Stomach (tissue), 19 donors: ENCODE measurements at places on chromosomes 3 and 15. TPM values are rescaled to one million over a fixed set of nuclear protein-coding genes. Genes with fewer than 3 reads are reported as not detected.

- no peaks in the 10 kb centered on the region for H3K27me3 ChIP-seq
- DNase-seq: no peak
- H3K4me3 ChIP-seq: no peak overlapping the region
- no peaks in the 10 kb centered on the region for H3K36me3 ChIP-seq
Observed at GRCh38 chr3:177490626-177491025, 293.3 kb upstream of the TBL1XR1 start.

DNA sequence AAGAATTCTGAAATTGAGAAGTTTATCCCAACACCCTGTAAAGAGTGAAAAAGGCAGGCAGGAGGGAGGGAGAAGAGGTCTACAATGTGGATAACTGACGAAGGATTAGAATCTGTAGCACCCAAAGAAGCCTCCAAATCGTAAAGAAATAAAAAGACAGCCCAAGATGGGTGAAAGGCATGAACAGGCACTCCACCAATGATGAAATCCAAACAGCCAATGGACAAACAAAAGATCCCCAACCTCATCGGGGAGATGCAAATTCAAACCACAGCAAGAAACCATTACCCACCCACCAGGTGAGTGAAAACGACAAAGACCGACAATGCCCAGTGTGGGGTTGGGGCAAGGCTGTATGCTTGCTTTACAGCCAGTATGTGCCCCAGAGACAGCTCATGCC is 85.6 kb downstream of the IQSEC1 start:
- H3K27ac ChIP-seq: no peak overlapping the region
- H3K4me3 ChIP-seq: no peak overlapping the region
- peaks cover 45% of the 10 kb centered on the region for H3K4me1 ChIP-seq
- no peaks in the 10 kb centered on the region for H3K27me3 ChIP-seq

DNA sequence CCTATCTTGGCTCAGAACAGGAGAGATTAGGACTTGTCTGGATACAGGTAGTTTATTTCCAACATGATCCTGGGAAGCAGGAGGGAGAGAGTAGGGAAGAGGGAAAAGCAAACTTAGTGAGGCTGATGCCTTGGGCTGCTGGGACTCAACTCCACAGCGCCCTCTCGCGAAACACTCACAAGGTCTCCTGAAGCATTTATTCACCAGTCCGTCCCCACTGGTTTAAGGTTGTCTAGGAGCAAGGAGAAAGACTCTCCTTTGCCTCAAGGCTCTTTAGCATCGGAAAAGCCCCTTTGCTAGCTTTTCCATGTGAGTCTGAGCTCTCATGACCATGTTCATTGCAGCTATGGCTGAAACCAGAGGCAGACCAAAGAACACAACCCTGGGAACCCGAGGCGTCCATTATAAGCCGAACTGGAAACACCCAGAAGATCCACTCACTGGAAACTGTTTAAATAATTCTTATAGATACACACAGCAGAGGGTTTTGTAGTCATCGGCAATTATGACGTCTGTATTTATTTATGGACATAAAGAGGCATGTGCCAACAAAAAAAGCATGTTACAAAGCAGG is 244.5 kb downstream of the CD47 start:
- no peaks in the 10 kb centered on the region for H3K27me3 ChIP-seq
- no peaks in the 10 kb centered on the region for H3K36me3 ChIP-seq
- no peaks in the 10 kb centered on the region for H3K4me1 ChIP-seq
- no peak overlapping the region for H3K27ac ChIP-seq

- no peak for DNase-seq
- no peak overlapping the region for H3K27ac ChIP-seq
- no peaks in the 10 kb centered on the region for H3K36me3 ChIP-seq
- peaks cover 47% of the 10 kb centered on the region for H3K4me1 ChIP-seq
Observed at GRCh38 chr15:63045879-63046278, 3.3 kb downstream of the TPM1 start.

CRABP1 gene
- total RNA-seq: not detected

GRCh38 chr3:181317508-181317907 is 328.0 kb upstream of the DNAJC19 start:
- H3K4me1 ChIP-seq: no peaks in the 10 kb centered on the region
- no peak for DNase-seq
- no peak overlapping the region for H3K27ac ChIP-seq
- H3K36me3 ChIP-seq: no peaks in the 10 kb centered on the region

DNA sequence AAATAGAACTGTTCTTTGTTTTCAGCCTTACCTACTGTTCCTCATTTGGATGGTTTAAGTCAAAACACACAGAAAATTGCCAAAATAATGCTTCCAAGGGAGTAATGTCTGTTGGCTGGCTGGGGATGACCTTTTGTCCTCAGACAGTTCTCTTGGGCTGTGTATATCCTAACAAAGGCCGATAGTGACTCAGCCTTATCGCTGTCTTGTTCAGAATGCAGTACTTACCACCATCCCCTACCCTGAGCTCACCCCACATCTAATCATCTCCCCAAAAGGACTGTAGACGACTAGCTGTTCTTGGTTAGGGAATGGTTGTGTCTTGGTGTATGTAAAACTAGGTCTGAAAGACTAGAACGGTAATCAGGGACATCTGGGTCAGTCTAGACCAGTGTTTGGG is 35.0 kb downstream of the RAB11A start:
- H3K36me3 ChIP-seq: peaks cover 30% of the 10 kb centered on the region

GRCh38 chr3:84141571-84141970 is 817.2 kb upstream of the CADM2 start:
- no peaks in the 10 kb centered on the region for H3K36me3 ChIP-seq
- H3K27ac ChIP-seq: no peak overlapping the region
- no peak overlapping the region for H3K4me3 ChIP-seq
- no peaks in the 10 kb centered on the region for H3K4me1 ChIP-seq
- no peak for DNase-seq
- no peaks in the 10 kb centered on the region for H3K27me3 ChIP-seq
